Pancreas (tissue), 10 donors: ENCODE measurements at places on chromosomes 1 and 21. TPM values are rescaled to one million over a fixed set of nuclear protein-coding genes. Genes with fewer than 3 reads are reported as not detected.
A peak's percentile ranks its signal among the peaks of the same experiment; 100 is the strongest.

OR2AK2 gene
- not detected for total RNA-seq

WNT3A gene
- not detected for total RNA-seq

DNA sequence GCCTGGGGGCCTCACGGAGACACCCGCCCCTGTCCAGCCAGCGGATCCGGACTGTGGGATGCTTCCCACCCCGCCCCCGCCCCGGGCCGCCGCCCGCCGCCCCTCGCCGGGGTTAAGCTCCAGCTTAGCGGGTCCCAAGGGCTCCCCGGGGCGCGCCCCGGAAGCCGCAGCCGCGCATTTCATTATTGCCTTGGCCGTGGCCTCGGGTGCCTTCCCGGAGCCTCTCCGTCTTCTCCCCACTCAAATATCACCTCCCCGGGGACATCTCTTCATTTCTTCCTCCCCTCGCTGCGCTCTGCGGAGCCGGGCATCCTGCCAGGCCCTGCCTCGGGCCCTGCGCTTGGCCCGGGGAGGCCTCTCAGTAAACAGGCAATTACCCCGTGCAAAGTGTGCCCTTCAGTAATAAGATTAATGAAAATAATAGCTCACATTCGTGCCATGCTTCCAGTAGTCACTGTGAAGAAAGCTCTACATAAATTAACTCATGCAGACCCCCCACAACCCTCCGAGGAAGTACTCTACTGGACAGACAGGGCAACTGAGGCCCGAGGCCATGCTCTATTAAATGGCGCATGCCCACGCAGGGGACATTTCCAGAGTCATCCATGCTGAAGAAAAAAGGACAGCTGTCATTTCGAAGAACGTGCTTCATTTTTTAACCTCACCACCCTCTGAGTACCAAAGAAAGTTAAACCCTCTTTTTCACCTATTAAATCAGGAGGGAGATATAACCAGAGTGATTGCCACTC is 49.9 kb upstream of the LAPTM5 start:
- peak; percentile 34 for DNase-seq

DNA sequence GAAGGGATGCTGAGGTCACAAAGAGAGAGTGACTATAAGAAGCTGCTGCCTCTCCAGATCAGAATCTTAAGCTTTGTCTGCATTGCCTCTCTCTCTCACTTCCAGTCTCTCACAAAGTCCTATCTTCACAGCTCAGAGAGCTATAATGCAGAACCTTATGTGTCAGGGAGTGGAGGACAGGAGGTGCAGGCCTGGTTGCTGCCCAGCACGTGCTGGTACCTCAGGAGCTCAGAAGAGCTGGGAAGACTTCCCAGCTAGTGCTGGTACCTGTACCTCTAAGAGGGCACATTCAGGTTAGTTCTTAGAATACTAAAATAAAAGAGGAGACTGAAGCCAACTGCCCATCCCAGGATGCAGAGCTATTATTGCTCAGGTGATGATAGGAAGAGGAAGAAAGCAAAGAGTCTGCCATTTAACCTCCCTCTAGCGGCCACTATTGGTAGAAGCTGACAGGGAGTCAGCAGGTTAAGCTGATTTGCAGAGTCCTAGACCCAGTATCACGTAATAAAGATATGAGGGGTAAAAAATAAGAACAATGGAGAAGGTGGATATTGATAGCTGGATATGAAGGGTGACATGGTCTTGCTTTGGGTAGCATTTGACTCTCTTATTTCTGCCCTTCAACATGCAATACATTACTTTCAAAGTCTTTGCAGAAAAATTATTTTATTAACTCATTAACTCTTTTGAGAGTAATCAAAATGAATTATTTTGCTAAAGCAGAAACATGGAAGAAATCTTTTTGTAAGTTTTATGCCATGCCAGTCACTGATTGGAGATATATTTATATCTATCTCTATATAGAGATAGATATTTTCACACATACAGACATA is 138.1 kb upstream of the HMCN1 start:
- DNase-seq: no peak

DNA sequence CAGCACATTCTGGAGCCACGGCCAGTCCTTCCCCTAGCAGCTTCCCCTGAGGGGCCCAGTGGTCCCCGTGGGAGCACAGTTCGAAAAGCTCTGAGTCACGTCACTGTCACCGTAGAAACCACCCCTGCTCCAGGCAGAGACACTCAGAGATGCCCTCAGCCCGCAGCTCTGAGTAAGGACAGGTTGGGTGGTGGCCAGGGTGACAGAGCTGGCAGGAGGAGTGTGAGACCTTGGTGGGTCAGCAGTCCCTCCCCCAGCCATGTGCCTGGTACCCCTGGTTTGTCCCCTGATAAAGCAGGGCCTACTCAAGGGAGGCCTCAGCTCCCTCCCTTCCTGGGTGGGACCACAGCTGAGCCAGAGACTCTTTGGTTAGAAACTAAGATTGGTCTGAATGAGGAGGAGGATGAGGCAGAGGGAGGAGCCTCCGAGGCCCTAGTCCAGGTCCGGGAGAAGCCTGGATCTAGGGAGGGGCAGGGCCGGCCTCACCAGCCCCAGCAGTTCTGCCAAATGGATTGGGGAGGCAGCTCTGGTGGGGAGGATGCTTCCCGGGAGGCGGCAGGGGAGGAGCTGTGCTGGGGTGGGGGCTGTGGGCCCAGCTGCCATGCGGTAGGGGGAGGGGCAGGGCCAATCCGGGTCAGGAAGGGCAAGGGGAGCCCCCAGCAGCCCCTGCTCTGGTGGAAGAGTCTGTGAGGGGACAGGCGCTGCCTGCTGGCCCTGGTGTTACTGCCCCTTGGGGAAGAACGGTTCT is 55.2 kb downstream of the SLC9A1 start:
- DNase-seq: peak; percentile 69

DNA sequence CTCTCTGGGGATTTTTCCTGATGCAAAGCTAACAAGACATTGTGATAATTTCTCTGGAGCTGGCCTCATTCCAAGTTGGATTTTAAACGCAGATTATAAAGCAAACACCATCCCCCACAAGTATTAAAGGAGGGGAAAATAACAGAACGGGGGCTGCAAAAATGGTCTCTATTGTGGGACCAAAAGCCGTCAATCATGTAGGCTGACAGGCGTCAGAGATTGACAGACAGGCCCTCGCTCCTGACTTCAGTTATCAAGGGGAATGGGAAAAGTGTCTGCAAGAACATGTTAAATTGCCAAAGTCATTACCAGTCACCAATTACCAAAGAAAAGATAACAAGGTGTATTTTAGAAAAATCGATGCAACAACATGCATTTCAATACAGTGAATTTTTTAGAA is 307.4 kb upstream of the POU3F1 start:
- DNase-seq: no peak
